ENCODE measurements at places on chromosomes 3 and 15.

DNA sequence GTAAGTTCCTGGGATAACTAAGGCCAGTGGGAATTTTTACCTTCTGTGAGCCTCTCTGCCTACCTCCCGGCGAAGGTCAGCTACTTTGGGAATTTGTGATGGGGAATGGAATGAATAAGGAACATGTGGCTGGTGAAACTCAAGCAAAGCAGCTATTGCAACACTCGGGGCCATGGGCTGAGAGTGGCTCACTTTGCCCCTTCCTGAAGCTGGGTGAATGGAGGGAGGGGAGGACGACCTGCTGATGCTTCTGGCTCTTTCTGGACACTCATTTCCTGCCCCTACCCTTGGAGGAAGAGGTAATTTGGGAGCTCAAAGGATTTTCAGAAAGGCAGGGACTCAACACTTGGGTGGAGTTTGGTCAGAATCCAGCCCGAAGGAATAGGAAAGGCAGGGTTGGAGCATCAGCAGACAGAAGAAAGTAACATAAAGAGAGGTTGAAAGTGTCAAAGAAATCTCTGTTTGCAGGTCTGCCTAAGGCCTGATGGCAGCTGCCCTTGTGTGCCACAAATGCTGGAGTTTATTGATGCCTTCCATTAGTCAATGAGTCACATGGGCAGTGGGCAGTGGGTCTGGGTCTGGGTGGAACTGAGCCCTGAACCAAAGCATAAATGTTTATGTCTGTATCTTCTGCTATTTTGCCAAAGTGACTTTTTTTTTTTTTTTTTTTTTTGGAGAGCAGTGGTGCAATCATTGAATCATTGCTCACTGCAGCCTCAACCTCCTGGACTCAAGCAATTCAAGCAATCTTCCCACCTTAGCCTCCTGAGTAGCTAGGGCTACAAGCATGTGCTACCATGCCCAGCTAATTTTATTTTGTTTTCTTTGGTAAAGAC lies 12.4 kb downstream of the LAMP3 start:
- no peak overlapping the region for H3K27ac ChIP-seq
- no peaks in the 10 kb centered on the region for H3K27me3 ChIP-seq
- H3K36me3 ChIP-seq, result no peaks in the 10 kb centered on the region
- no peak overlapping the region for H3K4me3 ChIP-seq

DNA sequence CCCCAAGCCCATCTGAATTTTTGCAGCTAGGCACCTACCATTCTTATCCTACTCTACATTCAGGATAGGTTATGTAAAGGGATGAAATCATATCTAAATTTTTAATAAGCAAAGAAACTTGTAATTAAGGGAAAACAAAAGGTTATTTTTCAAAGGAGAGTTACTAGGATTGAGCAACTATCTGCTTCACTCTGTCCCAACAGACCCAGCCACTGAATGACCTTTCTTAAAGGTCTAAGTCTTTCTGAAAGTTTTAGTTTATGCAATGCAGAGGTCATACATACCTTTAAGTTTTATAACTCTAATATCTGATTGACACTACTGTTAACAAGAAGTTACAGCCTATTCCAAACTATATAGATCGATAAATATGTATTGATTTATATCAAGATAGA lies 209.2 kb upstream of the CTNNB1 start:
- no peaks in the 10 kb centered on the region for H3K27me3 ChIP-seq
- H3K27ac ChIP-seq, result no peak overlapping the region
- no peaks in the 10 kb centered on the region for H3K4me1 ChIP-seq
- no peak for DNase-seq
- H3K4me3 ChIP-seq, result no peak overlapping the region

GRCh38 chr3:159825216-159825854 lies 163.3 kb upstream of the IL12A start:
- H3K36me3 ChIP-seq, result no peaks in the 10 kb centered on the region
- DNase-seq, result no peak
- H3K27me3 ChIP-seq, result no peaks in the 10 kb centered on the region

DNA sequence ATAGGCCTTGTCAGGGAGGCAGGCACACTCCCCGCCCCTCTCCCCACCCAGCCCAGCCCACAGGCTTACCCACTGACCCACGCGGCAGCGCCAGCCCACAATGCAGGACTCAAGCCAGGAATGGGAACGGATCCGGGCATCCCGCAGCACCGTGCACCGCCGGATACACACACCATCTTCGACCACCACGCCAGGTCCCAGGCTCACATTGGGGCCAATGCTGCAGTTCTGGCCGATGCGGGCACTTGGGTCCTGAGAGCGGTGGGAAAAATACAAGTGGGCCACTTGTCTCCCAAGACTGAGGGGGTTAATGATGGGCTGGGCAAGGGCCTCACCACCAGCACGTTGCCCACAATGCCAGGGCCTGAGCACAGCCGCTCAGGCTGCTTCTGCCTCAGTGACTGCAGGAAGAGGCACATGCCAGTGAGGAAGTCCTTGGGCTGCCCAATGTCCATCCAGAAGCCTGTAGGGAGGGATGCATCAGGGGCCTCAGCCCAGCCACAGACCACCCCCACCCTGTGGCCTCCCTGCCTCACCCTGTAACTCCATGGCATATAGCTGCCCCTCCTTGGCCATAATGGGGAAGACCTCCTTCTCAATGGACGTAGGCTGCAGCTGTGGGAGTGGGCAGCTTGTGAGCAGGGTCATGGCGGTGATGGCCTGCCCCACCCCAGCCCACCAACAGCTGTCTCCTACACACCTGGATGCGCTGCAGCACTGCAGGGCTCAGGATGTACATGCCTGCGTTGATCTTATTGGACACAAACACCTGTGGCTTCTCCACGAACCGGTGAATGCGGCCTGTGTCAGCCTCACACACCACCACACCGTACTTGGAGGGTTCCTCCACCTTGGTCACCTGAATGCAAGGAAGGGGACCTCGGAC lies 1.6 kb downstream of the GMPPB start:
- H3K4me3 ChIP-seq, result no peak overlapping the region
- DNase-seq, result no peak
- peaks cover 38% of the 10 kb centered on the region for H3K4me1 ChIP-seq
- H3K36me3 ChIP-seq, result no peaks in the 10 kb centered on the region
- no peaks in the 10 kb centered on the region for H3K27me3 ChIP-seq

DNA sequence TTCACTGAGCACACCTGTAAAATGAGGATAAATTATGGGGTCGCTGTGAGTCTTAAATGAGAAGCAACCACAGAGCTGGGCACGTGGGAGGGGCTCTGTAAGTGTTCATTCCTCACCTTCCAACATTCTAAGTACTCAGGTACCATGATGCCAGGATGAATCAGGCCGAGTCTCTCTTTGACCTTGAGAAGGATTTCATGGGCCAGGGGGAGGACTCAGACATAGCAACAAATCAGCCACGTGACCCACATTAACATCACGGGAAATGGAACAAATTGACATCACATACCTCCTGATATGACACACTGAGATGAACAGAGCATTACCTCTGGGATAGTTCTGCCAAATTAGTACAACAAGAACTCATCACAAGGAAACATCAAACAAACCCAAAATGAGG lies 35.2 kb upstream of the USP3 start:
- H3K36me3 ChIP-seq, result no peaks in the 10 kb centered on the region
- peaks cover 13% of the 10 kb centered on the region for H3K4me1 ChIP-seq
- H3K4me3 ChIP-seq, result no peak overlapping the region
- no peak overlapping the region for H3K27ac ChIP-seq
- no peak for DNase-seq

GRCh38 chr3:42632146-42632545 lies 21.4 kb upstream of the ZBTB47 start:
- no peaks in the 10 kb centered on the region for H3K27me3 ChIP-seq
- H3K27ac ChIP-seq, result no peak overlapping the region
- no peaks in the 10 kb centered on the region for H3K4me1 ChIP-seq
- no peak for DNase-seq
- H3K4me3 ChIP-seq, result no peak overlapping the region
- peaks cover 58% of the 10 kb centered on the region for H3K36me3 ChIP-seq

DNA sequence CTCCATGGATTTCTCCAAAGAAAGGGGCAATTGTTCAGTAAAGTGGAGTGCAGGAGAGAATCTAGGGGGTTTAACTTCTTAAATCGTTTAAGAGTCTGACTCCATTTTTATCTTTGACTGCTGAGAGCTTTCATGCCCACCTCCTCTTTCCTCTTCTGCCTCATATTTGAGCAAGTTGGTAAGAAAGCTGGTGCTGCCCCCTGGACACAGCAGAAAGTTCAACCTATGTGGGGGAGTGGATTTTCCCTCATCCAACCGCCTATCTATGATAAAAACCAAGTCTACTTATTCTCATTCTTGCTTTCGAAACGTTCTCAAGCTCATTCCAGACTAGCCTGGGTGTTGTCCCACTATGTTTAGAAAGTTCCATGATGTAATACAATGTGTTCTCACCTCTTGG lies 26.0 kb downstream of the HHLA2 start:
- H3K4me1 ChIP-seq, result peaks cover 14% of the 10 kb centered on the region
- no peaks in the 10 kb centered on the region for H3K36me3 ChIP-seq
- DNase-seq, result no peak
- H3K4me3 ChIP-seq, result no peak overlapping the region
- no peak overlapping the region for H3K27ac ChIP-seq
- H3K27me3 ChIP-seq, result no peaks in the 10 kb centered on the region

- peaks cover 32% of the 10 kb centered on the region for H3K27me3 ChIP-seq
- H3K4me3 ChIP-seq, result peak overlapping the region; percentile 23
- H3K4me1 ChIP-seq, result no peaks in the 10 kb centered on the region
- no peaks in the 10 kb centered on the region for H3K36me3 ChIP-seq
- no peak overlapping the region for H3K27ac ChIP-seq
Measured at GRCh38 chr3:69542089-69542804, 156.4 kb upstream of the FRMD4B start.

- DNase-seq, result no peak
- no peak overlapping the region for H3K4me3 ChIP-seq
- no peak overlapping the region for H3K27ac ChIP-seq
- H3K27me3 ChIP-seq, result no peaks in the 10 kb centered on the region
Measured at GRCh38 chr15:71476823-71477222, 333.5 kb upstream of the NR2E3 start.

Measured in transverse colon (tissue), 4 donors.